ENCODE measurements at places on chromosomes 3 and 15.

- no peak for DNase-seq
These were observed 1.4 kb downstream of the CRELD1 start for GRCh38 chr3:9934993-9935392.

GRCh38 chr3:50534681-50535330 lies 31.4 kb upstream of the CACNA2D2 start:
- DNase-seq: no peak

DNA sequence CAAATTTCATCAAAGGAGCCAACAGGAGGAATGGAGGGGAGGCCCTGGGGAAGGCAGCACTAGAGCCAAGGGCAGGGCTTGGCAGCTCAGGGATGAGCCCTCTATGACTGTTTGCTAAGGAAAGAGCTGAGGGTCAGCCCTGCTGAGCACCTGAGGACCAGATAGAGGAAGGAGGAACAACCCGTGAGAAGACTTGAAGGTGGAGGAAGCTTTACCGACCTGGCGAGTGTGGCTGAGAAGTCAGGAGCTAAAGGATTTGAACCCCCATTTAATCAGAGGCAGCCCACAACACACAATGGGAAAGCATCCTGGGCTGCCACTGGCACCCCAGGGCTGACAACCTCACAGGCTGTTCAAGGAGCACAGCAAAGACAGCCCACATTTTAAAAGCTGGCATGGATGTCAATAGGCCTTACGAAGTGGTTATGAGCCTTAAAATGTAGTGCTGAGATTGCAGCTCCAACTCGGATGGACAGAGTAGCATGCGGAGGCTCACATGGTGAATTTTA lies 20.7 kb upstream of the LRRC2 start:
- no peak for DNase-seq

DNA sequence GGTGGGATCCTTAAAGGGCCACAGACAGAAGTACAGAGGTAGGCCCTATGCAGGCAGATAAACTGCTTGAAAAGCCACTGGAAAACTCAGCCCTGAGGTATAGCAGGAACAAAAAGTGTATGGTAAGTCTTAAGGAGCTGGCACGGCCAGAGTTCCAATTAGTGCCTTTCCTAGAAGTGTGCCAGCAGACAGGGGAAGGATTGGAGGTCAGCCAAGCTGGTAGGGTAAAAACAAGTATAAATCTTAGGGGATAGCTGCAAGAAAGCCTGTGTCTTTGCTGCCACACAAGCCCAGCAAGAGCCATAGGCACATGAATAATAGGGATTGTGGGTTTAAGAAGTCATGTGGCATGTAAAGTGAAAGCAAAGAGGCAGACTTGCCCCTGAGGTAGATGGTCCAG lies 582.5 kb downstream of the PLOD2 start:
- DNase-seq: peak; percentile 85

GRCh38 chr3:195573611-195574496 lies 9.9 kb downstream of the APOD start:
- DNase-seq: no peak

GRCh38 chr15:101731746-101732145 lies 7.5 kb upstream of the TARS3 start:
- no peak for DNase-seq

GRCh38 chr15:45653702-45654424 lies 19.0 kb downstream of the SQOR start:
- DNase-seq: no peak

DNA sequence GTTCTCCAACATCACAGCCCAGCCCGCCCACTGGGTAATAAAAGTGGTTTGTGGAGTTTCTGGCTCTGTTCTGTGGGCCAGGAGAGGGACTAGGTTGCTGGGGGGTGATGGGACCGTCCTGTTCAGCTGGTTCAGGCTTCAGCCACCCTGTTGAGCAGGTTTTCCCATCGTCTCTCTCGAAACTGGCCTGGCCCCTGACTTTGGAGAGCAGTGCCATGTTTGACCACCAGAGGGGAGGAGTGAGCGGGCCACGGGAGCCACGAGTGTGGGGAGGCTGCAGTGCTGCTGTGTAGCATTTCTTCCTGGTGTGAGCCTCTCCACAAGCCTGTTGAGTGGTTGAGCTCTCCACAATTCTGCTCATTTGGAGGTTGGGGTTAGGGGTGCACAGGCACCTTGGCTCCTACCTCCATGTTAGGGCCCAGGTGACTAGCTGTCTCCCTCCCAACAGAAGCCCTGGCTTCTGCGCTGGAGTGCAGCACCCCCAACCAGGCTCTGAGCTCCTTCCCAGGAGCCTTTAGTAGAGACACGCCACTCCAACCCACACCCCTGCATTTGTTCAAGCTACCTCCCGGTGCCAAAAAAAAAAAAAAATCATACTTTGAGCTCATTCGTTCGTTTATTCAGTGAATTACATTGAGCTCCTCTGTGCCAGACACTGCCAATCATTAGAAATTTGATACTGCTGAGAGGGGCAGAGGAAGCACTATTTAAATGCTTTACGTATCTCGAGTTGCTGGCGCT lies 13.9 kb downstream of the SPINT1 start:
- DNase-seq: no peak

- no peak for DNase-seq
These were observed 2.9 kb downstream of the PHC3 start for GRCh38 chr3:170178651-170179050.

- no peak for DNase-seq
These were observed 45.6 kb downstream of the PRKCI start for GRCh38 chr3:170267793-170268192.

Measured in retinal pigment epithelial cell (primary cell).